8988T (cell line): ENCODE measurements at places on chromosomes 6 and 20.

DNA sequence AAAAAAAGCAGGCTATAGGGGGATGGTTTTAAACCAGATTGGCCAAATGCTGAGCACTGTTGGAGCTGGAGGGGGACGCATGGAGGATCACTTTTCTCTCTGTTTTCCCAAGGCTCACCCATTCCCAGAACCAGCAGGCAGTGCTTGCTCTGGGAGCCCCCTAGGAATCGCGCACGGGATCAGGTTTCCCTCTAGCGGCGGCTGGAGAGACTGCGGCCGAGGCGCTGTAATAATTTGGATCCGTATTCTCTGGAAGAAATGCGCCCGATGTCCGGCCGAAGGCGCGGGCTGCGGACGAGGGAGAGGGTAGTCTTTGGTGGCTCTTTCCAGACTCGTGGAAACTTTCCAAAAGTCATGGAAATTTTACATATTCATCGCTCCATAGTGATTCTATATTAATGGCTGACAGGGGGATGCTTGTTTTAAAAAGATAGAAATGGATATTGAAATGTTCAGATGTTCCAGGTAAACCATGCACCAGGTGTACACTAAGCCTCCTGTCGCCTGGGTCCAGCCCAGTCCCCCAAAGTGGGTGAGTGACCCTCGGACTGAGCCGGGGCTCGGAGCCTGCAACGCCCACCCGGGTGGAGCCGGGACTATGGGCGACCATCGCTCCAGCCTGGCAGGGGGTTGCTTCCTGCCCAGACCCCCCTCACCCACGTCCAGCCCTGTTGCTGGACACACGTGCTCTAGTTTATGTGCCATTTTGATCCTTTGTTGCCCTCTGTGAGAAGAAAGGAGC lies 78.7 kb upstream of the PHACTR3 start:
- peak; percentile 66 for DNase-seq

GRCh38 chr6:9851541-9852380 lies 563.1 kb downstream of the TFAP2A start:
- no peak for DNase-seq

- no peak for DNase-seq
Observed at GRCh38 chr20:24588725-24589340, 119.4 kb downstream of the SYNDIG1 start.

GRCh38 chr6:98203170-98203806 lies 631.1 kb upstream of the POU3F2 start:
- no peak for DNase-seq

DNA sequence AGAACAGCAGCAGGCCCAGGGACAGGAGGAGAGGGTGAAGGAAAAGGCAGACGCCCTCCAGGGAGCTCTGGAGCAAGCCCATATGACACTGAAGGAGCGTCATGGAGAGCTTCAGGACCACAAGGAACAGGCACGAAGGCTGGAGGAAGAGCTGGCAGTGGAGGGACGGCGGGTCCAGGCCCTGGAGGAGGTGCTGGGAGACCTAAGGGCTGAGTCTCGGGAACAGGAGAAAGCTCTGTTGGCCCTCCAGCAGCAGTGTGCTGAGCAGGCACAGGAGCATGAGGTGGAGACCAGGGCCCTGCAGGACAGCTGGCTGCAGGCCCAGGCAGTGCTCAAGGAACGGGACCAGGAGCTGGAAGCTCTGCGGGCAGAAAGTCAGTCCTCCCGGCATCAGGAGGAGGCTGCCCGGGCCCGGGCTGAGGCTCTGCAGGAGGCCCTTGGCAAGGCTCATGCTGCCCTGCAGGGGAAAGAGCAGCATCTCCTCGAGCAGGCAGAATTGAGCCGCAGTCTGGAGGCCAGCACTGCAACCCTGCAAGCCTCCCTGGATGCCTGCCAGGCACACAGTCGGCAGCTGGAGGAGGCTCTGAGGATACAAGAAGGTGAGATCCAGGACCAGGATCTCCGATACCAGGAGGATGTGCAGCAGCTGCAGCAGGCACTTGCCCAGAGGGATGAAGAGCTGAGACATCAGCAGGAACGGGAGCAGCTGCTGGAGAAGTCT lies 25.5 kb downstream of the C20orf173 start:
- DNase-seq, result no peak

DNA sequence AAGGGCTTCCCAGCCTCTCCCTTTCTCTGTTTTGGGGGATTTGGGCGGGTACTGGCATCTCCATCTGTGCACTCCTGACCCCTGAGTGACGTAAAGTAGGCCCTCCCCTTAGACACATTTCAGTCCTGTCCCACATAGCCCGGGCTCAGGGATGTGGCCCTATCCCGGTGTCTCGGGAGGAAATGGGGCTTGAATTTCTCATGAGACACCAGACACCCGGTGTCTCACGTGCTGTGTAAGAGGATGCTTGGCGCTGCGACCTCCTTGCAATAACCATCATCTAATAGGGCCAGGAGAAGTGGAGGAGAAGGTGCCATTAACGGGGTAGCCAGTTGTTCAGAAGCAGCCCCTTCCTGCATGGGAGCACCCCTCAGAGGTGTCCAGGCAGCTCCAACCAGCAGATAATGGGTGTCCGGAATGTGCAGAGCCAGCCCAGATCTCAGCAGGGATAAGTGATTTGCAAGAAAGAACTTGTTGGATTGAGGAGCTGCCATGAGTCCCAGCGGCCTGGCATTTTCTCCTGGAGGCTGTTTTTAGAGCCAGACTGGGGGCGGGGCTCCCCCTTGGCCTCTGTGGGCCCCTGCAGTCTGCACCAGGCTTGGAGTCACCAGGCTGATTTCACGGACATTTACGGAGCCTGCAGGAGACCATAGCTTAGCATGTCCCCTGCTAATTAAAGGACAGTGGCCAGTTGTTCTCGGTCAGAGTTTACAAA lies 372.0 kb downstream of the PREX1 start:
- DNase-seq, result no peak

- no peak for DNase-seq
Observed at GRCh38 chr6:167558246-167559177, 233.6 kb downstream of the TTLL2 start.
